Progenitor cell of endocrine pancreas (in vitro differentiated cells): ENCODE measurements at places on chromosomes 1 and 21.

DNA sequence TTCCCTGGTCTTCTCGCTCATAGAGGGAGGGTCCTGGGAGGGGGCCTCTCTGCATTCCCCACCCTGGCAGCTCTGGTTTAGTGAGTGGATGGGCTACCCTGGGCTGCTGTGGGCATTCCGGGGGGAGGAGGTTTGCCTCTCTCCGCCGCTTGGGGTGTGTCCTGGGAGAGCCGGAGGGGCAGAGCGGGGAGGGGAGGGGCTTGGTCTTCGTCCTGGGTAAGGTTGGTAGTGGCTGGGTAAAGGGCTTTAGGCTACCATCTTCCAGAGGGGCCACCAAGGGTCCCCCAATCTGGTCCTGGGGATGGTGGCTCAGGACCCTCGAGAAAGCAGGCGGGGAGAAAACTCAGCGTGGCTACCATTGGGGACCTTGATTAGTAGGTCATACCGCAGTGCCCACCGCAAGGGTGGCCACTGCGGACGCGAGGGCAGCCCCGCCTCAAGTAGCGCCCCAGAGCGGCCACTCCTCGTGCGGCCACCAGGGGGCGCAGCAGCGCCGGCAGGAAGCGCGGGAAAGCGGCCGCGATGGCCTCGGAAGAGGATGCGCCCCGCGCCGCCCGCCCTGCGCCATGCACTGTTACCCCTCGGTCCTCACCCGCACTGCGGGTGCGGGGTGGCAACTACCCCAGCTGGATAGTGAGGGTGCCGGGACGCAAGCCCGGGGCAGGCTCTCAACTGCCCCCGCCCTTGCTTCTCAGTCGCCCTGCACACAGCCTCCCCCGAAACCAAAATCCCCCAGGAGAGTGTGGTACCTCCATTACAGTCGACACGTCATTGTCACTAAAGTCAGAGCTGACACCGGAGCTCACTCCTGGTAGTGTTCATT is 44.1 kb upstream of the SLC25A33 start:
- peak overlapping the region; percentile 38 for H3K4me3 ChIP-seq
- no peak overlapping the region for H3K27ac ChIP-seq
- H3K36me3 ChIP-seq, result no peaks in the 10 kb centered on the region
- H3K4me1 ChIP-seq, result no peaks in the 10 kb centered on the region

DNA sequence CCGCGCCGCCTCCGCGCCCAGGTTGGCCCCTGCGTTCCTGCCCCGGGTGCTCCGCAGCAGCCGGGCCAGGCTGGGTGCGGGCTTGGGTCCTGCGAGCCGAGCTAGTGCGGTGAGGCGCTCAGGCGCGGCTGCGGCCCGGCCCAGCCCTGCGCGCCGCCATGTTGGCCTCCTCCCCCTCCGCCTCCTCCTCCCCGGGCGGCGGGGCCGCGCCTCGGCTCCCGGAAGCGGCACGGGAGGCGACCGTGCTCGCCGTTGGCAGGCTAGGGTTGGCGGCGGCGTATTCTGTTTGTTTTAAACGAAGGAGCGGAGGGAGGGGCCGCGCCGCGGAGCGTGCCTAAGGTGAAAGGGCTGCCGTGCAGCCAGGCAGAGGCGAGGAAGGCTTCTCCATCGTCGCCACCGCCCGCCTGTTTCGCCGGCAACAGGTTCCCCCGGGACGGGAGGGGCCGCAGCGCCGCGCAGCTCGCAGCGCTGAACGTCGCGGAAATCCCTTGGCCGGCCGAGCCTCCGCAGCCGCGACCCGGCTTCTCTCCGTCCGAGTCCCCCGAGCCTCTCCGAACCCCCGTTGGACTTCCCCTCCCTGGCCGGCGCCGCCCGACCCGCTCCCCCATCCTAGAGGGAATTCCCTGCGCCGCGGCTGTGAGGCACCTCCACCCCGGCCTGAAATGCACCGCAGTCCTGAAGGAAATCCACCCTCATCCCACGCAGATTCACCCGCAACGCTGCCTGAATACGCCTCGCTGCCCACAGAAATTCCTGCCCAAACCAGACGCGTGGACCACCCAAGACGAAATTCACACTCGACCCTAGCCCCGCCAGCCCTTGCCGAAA is at the start of gene USP24:
Gene USP24, minus strand, starts transcription at position 171 of the 828 bp plus-strand sequence. CDS start 251 bp downstream, outside the sequence.
- peak within 1 kb of the TSS; percentile 98 for H3K27ac ChIP-seq
- no peaks in the 10 kb centered on the region for H3K36me3 ChIP-seq
- DNase-seq, result peak; percentile 67
- H3K4me1 ChIP-seq, result peaks cover 46% of the 10 kb centered on the region

GRCh38 chr1:147773215-147773715 is 12.9 kb upstream of the GJA5 start:
- DNase-seq, result no peak
- no peaks in the 10 kb centered on the region for H3K36me3 ChIP-seq
- H3K4me3 ChIP-seq, result no peak overlapping the region

GRCh38 chr1:116261227-116261626 is 111.8 kb upstream of the ATP1A1 start:
- H3K4me3 ChIP-seq, result no peak overlapping the region
- no peak overlapping the region for H3K27ac ChIP-seq
- no peak for DNase-seq
- no peaks in the 10 kb centered on the region for H3K36me3 ChIP-seq
- peaks cover 16% of the 10 kb centered on the region for H3K4me1 ChIP-seq

DNA sequence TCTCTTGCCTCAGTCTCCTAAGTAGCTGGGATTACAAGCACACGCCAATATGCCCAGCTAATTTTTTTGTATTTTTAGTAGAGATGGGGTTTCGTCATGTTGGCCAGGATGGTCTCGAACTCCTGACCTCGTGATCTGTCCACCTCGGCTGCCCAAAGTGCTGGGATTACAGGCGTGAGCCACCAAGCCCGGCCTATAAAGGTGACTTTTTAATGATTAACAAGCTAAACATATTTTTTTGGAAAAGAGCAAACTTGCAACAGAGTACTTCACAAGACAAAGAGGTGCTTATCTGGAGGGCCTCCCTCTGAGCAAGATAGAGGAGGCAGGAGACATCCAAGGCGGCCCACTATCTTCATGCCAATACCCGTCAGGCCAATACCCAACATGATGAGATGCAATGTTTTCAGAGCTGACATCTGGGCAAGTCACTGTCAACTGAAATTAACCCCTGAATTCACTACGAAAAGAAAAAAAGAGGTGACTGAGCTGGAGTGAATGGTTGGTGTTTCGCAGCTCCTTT is 10.5 kb downstream of the BCAR3 start:
- no peak overlapping the region for H3K4me3 ChIP-seq
- no peak for DNase-seq
- H3K27me3 ChIP-seq, result peaks cover 3% of the 10 kb centered on the region
- H3K4me1 ChIP-seq, result peaks cover 23% of the 10 kb centered on the region

DNA sequence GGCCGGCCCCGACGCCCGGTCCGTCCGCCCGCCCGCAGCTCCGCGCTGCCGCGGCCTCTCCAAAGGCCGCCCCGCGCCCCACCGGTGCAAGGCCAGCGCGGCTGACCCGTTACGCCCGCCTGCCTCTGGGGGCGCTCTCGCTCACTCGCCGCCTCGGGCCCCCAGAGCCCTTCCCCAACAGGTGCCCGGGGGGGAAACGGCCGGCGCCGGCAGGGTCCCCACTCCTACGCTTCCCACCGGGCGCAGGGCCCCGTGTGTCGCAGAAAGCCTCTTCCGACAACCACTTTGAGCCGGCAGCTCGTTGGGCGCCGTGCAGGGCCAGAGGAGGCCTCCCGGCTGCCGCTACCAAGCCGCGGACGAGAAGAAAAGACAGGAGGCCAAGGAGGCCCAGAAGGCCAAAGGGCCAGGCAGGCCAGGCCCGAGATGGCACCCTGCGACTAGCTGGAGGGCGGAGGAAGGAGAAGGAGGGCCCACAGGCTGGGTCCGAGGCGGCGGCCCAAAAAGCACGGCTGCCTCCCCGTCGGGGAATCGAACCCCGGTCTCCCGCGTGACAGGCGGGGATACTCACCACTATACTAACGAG is 64.9 kb upstream of the FCGR2A start:
- H3K27ac ChIP-seq, result peak overlapping the region; percentile 74
- peak overlapping the region; percentile 79 for H3K4me3 ChIP-seq
- H3K36me3 ChIP-seq, result no peaks in the 10 kb centered on the region
- H3K4me1 ChIP-seq, result peaks cover 1% of the 10 kb centered on the region
- H3K27me3 ChIP-seq, result peaks cover 52% of the 10 kb centered on the region
